ENCODE measurements at places on chromosomes 11 and 22.

DNA sequence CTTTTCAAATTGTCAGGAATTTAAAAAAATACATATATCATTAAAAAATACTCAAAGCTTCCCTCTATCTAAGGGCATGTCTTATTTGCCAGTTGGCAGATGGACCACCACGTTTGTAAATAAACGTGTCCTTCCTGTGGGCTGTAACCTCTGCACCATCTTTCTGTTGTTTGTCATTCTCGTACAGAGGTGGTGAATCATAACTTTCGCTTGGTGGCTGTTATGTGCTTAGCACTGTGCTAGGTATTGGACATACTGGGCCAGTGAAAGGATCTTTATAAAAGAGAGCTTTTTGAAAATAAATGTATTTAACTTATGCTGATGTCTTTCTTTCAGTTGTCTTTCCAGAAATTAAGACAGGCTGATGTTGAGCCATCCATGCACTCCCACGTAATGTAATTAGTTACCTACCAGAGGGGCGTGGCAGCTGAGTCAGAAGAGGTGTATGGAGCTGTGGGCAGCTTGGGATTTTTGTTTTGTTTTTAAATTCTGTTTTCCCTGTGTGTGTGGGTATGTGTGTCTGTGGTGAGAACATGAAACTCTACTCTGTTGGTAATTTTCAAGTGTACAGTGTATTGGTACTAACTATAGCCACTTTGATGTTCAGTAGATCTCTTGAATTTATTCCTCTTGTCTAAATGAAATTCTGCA is 62.7 kb downstream of the TECTA start:
- no peak for DNase-seq

GRCh38 chr22:17536269-17536668 is 27.0 kb upstream of the SLC25A18 start:
- DNase-seq = no peak

- DNase-seq = no peak
Observed at GRCh38 chr11:68911731-68912130, 8.0 kb downstream of the IGHMBP2 start.

- peak; percentile 34 for DNase-seq
Observed at GRCh38 chr11:118082880-118083552, 3.7 kb downstream of the SMIM35 start.

DNA sequence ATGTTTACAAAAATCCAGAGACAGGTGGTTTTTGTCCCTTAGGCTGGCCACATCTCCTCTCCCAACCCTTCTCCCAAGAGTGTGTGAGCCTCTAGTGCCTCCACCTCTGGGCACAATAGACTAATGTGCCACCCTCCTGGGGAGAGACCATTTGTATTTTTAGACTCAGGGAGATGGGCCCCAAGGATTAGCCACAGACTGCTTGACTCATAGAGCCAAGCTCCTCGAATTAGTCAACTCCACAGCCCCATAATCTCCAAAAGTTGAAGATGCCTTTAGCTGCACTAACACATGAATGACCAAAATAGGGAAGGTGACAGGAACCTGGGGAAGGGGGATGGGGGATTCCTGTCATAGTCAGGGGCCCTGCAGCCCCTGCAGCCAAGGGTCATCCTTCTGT is 53.0 kb upstream of the LRRC32 start:
- no peak for DNase-seq

DNA sequence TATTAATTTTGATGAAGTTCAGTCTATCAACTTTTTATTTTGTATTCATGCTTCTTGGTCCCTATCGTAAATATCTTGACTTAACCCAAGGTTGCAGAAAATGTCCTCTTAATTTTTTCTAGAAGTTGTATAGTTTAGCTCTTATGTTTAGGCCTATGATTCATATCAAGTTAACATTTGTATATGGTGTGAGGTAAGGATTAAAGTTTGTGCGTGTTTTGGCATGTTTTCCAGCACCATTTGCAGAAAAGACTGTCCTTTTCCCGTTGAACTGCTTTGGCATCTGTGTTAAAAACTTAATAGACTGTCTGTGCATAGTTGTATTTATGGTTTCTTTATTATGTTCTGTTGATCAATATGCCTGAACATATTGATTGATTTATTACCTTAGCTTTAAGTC is 42.3 kb downstream of the ARHGEF12 start:
- no peak for DNase-seq

GRCh38 chr11:13008625-13009475 is at the start of gene RASSF10:
RASSF10 (plus strand) TSS chr11:13009316; CDS start chr11:13009577, 261 bp downstream.
- DNase-seq = peak; percentile 80

DNA sequence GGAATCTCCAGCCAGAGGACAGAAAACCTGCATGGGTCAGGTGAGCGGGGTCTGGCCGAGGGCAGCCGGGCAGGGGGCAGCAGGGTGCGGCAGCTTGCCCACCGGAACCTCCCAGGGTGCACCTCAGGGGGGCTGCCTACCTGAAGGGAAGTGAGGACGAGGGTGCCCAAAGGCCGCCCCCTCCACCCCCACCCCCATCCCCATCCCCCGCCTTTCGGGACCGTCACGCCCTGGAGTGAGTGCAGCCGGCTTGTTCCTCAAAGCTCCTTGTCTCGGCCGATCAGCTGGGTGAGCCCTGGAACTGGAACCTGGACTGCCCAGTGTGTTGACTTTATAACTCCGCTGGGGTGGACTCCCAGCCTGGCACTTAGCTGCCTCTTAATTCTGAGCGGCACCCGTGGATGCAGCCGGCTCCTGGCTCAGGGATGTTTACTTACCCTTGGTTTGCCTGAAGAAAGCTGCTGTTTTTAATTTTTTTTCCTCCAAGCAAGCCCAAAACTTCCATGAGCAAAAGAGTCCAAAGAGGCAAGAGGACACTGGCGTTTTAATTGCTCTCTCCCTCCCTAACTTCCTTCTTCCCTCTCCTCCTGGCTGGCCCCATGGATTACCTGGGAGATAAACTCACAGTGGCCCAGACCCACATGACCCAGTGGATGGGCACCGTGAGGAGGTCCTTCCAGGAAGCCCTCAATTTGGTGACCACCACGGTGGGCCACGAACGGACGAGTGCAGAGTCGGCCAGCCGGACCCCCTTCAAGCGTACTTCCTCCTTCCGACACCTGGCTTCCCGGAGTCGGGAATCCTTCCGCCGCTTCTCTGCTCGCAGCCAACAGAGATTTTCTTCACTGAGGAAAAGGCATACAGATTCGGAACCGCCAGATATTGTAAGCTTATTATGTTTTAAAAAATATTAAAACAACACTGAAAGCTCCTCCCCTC is 87.8 kb upstream of the CRYBB3 start:
- no peak for DNase-seq

DNA sequence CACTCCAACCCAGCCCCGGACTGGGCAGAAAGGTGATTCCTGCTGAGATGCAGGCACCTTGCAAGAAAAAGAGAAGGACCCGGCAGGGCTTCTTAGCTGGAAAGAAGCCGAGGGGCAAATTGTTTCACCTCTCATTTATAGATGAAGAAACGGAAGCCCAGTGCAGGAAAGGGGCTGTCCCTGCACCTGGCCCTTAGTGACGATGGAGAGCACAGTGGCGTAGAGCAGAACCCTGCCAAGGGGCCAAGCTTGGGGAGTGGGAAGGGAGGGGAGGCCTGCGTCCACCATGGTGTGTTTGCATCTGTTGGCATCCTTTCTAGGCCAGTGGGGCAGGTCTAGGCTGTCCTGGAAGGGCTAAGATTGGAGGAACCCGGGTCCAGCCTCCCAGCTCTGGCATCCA is 7.8 kb upstream of the MS4A15 start:
- DNase-seq = no peak

DNA sequence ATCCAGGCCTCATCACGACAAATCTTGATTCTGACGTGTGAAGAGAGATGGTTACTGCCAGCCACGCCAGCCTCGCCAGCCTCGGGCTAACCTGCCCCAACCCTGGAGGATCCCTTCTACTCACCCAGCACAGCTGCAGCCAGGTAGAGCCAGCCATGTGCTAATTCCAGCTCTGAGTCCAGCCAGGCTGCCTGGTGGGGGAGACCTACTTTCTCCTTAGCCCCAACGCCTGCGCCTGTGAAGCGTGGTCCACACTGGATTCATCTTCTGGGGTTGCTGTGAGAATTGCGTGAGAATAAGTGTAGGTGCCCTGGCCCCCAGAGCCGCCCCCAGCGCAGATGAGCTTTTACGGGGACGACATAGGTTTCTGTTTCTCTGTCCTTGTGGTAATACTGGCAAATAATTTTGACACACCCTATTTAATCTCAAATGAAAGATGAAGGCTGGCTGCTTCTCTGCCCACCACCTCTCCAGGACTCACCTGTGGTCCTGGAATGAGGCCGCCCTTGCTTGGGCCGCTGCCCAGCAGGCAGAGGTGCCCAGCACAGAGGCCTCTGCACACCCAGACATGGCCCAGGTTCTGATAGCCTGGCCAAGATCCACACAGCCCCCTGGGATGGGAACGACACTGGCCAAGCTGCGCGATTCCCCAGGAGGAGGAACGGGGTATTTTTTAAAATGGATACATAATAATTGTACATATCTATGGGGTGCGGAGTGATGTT is 528.4 kb downstream of the TBC1D22A start:
- DNase-seq = no peak

GRCh38 chr11:62491571-62492329 is 54.9 kb downstream of the AHNAK start:
- DNase-seq = no peak

DNA sequence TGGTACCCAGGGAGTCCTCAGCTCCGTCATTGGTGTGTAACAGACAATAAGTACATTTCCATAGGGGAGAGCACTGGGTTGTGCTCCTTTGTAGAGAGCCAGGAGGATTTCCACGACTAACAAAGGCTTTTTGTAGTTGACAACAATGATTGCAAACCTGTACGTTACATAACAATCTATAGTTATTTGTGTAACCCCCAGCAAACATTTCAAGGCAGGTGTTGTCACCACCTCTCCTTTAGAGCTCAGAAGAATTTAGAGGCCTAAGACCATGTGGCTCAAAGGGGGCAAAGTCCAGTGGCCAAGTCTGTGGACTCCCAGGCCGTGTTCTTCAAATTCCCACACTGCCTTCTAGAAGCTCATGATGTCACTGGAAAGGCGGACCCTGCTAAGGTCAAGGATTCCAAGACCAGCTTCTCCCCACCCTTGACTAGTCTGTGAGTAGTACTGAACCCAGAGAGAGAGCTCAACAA is 15.8 kb downstream of the RPL27A start:
- DNase-seq = no peak

GRCh38 chr11:114056409-114056808 is 3.1 kb upstream of the ZBTB16 start:
- DNase-seq = no peak

DNA sequence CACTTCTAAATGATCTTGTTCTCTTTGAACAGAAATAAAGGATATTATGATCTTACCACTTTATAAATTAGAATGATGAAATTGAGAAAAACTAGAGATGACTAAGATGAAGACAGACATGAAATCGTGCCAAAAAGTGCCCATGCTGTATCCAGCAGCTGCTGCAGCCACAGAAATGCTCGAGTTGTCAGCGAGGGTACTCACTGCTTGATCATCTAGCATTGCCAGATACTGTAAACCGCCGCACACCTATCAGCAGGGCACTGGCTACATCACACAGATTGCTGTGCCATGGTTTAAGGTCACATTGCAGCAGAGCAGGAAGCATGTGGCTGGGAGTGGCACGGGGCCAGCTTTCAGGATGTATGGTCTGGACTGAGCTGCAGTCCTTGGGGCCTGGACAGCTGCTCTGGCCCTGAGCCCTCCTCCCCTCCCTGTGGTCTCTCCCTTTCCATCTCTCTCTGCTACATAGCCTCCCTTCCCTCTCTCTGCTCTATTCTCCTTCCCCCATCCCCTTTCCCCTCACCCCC is 51.0 kb upstream of the SEPTIN5 start:
- no peak for DNase-seq

- no peak for DNase-seq
Observed at GRCh38 chr11:41459465-41460401, at the start of gene LRRC4C. LRRC4C (minus strand) TSS chr11:41459652.

- DNase-seq = no peak
Observed at GRCh38 chr11:19599681-19600080, 113.0 kb upstream of the NAV2 start.

DNA sequence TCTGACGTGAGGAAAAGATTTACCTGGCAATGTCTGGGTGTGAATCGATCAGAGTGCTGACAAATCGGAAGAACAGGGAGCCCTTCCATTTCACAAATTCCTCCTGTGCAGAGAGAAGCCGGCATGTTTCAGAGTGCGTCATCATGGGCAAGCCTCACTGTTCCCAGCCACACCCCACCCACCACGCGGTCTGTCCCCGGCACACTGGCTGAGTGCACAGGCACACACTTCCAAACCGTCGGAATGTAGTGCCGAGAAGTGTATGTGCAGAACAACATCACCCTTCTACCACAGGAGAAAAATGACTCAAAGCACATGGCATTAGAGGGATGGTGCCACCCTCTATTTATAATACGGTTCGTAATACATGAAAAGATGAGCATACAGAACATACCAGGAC is 47.5 kb downstream of the NCAPD3 start:
- DNase-seq = no peak

DNA sequence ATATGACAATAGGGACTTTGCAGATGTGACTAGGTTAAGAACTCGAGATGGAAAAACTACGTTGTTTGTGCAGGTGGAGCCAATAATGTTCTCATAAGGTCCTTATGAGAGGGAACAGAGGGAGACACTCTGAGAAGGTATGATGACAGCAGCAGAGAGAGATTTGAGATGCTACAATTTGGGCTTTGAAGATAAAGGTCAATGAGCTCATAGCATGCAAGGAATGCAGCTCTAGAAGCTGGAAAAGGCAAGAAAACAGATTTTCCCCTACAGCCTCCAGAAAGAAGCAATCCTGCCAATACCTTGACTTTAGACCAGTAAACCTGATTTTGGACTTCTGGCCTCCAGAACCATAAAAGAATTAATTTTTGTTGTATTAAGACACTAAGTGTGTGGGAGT is 21.1 kb downstream of the FAM76B start:
- no peak for DNase-seq

DNA sequence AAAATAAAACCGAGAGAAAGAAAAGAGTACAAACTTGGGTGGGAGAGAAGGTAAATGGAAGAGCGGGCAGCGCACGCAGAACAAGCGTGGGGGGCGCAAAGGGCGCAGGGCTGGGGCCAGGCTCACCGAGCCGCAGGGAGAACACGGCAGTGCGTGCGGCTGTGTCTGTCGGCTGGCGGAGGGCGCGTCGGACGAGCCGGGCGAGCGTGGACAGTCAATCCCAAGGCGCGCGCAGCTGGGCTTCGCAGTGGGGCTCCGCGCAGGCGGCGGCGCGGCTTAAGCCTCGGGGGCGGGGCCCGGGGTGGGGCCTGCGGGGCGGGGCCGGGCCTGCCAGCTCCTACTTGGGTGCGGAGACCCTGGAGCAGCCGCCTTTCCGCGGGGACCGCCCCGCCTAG is at the start of gene UCP2:
TSS of gene UCP2 (minus strand) at position 249 of the 395 bp plus-strand sequence. CDS start 4,465 bp downstream, outside the sequence.
- DNase-seq = peak; percentile 68
